ENCODE measurements at places on chromosomes 4 and X.
A peak's percentile ranks its signal among the peaks of the same experiment; 100 is the strongest.

GRCh38 chr4:17624821-17625220 lies 10.4 kb downstream of the MED28 start:
- DNase-seq, result no peak

GRCh38 chr4:14124816-14125215 lies 497.3 kb upstream of the BOD1L1 start:
- DNase-seq, result no peak

DNA sequence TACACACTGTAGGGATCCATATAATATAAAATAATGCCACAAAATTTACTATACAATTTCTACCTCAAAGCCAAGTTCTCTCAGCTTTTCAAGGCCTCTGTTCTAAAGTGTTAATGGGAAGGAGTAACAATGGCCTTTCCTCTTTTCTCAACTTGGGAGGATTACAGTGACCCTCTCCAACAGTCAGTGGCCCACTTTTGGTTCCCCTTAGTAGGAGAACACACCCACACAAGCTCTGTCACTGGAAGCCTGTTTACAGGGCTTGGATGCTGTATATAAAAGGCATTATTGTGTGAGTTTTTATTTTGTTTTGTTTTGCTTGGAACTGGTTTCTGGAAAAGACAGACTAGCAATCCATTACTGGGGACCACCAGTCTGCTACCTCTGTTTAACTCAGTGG lies 1.8 kb downstream of the ARHGEF6 start:
- no peak for DNase-seq

DNA sequence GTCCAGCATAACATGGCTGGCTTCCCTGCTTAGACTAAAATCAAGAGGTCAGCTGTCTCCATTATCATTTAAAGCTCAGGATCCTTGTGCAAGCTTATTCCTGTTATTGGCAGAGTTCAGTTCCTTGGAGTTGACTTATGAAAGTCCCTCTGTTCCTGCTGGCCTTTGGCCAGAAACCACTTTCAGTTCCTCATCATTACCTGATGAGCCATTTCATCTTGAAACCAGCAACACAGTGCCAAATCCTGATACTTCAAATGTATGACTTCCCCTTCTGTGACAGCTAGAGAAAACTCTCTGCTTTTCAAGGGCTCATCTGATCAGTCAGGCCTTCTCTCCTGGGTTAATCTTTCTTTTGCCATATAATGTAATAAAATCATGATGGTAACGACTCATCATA lies 110.6 kb upstream of the FSTL5 start:
- DNase-seq, result peak; percentile 42

- DNase-seq, result no peak
Measured at GRCh38 chr4:102624505-102624904, 123.3 kb downstream of the NFKB1 start.

DNA sequence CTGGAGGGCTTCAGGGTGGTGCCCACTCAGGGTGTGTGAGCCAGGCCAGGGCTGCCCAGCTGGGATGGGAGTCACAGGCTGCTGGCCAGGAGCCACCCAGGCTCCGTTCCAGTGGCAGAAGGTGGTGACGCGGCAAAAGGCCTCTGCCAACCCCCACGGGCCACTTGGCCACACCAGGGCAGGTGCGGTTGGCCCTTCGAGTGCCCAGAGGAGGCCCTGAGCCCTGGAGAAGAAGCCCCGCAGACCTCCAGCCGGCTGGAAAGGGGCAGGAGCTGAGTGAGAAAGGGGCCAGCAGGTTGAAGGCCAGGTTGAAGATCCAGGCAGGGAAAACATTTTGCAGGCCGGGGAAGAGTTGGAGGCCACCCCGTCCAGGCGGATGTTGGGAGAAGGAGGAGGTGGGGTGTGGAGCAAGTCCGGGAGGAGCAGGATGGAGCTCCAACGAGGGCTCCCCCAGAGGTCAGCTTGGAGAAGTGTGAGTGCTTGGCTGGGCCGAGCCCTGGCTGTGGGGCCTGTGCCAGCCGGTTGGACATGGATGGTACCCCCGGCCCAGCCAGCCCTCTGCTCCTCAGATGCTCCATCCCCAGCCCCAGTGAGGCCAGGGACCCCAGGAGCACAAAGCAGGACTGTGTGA lies 2.8 kb upstream of the CPLX1 start:
- DNase-seq, result no peak

DNA sequence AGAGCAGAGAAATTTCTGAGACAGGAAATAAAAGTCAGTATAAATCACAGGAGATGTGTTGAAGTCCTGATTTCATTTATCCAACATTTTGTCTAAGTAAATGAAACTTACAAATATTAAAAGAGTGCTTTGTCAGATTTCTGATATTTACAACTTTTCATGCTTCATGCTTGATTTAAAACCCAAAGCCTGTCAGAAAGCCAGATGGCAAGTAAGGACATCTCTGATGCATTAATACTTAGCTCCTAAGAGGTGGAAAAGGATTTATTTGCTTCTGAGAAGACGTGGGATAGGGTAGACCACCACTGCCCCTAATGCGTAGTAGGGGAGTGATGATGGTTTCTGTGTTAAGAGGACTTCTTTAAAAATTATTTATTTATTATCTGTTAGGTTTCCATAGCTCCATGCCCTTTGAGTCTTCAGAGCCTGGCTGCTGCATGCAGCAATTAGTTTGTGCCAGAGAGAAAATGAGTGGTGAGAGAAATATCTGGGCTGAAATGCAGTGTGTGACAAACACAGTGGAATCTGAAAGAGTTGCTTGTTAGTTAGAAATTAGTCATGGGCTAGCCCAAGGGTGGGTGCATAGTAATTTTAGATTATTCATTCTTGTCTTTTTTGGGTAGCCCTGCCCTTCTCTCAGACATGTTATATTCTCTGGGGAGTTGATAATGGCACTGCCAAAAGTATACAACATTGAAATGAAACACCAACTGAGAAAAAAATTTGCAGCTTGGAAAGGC lies 333.8 kb downstream of the C4orf33 start:
- DNase-seq, result no peak

DNA sequence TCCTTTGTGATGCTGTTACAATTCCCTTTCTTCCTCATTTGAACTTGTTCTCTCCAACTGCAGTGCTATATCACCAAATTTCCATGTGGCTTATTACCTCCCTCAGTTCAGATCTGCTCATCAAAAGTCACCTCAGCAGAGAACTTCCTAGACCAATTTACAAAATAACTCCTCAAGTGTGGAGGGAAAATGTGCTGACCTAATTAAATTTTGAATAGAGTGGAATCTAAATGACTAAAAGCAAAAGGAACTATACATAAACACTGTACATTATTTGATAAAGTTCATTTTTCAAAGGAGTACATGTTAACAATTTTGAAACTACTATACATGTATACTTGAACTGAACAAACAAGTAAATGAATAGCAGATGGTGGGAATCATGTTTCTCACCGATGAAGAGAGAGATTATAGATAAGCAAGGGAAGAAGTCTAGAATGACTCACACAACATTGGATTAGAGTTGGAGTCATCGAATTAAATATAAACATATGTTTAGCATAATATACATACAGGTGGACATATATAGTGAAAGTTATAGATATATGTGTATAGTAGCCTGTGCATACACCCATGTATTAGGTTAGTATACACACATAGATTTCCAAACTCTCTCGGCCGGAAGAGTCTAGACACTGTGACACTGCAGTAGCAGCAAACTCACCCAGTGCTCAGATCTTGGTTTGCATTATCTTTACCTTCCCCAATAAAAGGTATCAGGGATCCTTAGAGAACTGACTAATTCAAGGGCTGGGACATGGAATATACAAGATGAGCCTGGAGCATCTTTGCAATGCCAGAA lies 318.7 kb downstream of the PCDH18 start:
- DNase-seq, result no peak

DNA sequence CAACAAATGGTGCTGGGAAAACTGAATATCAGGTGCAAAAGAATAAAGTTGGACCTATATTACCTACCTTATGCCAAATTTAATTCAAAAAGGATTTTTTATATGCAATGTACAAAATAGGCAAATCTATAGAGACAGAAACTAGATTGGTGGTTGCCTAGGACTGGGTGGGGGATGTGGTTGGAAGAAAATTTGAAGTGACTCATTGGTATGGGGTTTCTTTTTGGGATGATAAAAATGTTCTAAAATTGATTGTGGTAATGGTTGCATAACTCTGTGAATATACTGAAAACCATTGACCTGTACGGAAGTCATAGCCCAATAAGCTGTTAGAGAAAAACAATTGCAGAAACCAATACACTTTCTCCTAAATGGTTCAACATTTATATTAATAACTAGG lies 72.1 kb downstream of the COL4A5 start:
- DNase-seq, result no peak

DNA sequence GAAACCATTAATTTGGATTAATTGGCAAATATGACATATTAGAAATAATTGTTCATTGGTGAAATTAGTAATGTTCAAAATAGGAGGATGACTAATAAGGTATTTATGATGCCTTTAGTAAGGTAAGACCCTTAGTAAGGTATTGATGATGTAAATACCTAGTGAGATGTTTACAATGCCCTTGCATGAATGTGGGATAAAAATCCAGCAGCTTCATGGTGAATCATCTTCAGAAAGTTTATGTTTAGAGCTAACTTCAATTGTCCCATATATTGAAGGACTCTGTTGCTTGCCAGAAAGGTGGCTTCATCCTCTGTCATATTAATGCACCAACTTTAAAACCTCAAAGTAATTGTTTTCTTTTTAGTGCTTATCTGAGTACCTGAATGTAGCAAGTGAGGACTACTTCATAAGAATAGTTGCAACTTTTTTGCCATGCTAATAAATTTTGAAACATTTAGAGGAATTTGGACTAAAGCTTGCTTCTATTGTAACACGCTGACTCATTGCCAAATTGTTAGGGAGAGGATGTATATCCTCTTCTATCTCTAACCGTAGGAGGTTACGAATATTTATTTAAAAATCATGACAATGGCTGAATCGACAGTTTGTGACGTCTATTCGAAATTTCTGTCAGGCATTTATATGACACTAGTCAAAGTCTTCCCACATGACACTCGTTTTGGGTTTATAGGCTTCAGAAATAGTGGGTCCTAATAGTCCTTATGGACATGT lies 174.1 kb upstream of the HS3ST1 start:
- DNase-seq, result no peak

- no peak for DNase-seq
Measured at GRCh38 chr4:85747882-85748491, 273.0 kb downstream of the ARHGAP24 start.

DNA sequence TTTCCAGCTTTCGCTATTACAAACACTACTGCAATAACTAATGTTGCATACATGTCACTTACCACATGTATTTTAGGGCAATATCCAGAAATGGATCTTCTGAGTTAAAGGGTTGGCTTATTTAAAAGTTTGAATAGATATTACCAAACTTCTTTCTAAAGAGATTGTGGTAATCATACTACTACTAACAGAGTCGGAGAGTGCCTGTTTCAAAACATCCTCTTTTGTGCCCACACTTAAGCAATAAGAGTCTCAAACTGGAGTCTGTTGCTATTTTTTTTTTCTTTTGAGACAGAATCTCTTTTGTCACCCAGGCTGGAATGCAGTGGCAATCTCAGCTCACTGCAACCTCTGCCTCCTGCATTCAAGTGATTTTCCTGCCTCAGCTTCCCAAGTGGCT lies 35.8 kb downstream of the FGFBP1 start:
- peak; percentile 8 for DNase-seq

DNA sequence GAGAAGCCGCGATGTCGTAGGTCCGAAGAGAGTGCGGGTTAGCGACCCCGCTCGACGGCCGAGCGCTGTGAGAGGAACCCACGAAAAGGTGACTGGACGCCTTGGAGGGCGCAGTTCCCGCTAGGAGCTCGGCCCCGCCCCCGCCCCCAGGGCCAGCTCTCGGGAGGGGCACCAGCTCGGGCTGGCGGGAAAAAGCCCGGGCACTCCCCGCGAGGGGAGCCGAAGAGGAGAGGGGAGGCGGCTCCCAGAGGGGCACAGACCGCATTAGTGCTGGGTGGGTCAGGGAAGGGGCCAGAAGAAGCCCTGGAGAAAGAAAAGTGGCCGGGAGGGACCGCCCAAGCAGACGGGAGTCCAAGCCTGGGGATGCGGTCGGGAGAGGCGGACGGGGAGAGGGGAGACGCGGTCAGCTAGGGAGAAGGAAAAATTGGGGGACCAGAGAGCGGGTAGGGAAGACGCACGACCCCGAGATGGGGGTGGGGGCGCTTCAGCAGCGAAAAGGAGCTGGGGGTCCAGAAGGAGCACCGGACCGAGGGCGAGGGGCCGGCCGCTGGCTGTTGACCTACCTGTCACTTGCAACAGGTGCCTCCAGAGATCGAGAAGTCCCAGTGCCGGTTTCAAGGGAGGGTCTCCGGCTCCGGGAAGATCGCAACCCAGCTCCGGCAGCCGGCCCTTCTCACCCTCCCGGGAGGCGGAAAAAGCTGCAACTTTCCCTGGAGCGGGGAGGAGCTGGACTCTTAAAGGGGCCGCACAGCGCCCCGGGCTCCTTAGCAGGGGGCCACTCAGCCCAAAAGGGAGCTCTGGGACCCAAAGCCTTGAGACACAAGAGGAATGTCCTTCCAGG lies at the start of gene SYTL4:
Gene SYTL4 (minus strand): TSS at position 681 of the 841 bp plus-strand sequence. CDS start 30,084 bp downstream, outside the sequence.
- peak; percentile 87 for DNase-seq

DNA sequence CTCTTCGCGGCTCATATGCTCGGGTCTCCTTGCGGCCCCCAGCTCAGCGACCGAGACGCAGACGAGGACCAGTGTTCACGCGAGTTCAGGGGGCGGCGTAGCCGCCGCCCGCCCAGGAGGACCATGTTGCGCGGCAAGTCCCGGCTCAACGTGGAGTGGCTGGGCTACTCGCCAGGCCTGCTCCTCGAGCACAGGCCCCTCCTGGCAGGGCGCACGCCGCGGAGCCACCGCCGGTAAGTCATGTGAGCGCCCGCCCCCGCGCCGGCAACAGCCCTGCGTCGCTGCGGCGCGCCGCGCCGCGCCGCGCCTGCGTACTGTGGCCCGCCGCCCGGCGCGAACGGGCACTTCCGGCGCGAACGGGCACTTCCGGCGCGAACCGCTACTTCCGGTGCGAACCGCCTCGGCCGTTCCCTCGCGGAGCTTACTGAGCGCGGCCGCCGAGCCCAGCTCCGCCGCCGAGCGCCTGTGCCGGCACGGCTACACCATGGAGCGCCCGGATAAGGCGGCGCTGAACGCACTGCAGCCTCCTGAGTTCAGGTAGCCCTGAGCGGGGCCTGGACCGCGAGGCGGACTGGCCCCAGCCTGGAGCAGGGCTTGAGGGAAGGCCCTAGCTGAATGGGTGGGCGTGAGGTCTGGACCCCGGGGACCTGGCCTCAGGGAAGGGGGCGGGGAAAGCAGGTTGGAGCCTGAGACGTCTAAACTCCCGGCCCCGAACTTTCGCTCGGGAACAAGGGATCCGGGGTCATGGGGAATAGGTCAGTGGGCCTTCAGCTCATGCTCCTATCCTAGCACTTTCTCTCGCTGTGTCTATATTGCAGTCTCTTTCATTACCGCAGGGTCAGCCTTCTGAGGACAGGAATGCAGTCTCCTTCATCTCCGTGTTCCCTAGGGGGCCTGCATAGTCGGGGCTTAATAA lies at the start of gene VMA21:
Gene VMA21 (plus strand): TSS at position 382 of the 916 bp plus-strand sequence. CDS start 103 bp downstream, at position 485.
- DNase-seq, result peak; percentile 95

- no peak for DNase-seq
Measured at GRCh38 chr4:66562276-66562806, 892.1 kb upstream of the EPHA5 start.

- no peak for DNase-seq
Measured at GRCh38 chrX:124981420-124981819, 338.3 kb upstream of the TEX13C start.
